Mesenteric fat pad (tissue), 1 donor: ENCODE measurements at places on chromosomes 3 and 15.
A peak's percentile ranks its signal among the peaks of the same experiment; 100 is the strongest.

DNA sequence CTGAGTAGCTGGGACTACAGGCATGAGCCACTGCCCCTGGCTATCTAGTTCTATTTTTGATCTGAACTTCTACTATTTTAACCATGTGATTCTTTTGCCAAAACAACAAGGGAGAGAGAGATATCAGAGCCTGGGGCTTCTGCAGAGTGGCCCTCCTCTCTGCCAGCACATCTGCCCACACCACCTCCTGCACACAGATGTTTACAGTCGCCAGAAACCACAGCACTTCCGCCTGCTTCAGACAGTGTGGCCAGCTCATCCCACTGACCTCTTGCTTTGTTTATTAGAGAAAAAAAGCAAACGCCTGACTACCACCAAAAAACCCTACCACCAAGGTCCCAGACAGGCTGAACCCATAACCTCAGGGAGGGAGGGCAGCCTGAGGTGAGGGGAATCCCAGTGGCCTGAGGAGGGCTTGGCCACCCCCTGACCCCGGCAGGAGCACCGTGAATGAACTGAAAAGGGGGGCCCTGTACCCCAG is 85.9 kb upstream of the ABHD2 start:
- no peak for DNase-seq

- DNase-seq: no peak
Measured at GRCh38 chr3:134419214-134419959, 45.1 kb upstream of the AMOTL2 start.

DNA sequence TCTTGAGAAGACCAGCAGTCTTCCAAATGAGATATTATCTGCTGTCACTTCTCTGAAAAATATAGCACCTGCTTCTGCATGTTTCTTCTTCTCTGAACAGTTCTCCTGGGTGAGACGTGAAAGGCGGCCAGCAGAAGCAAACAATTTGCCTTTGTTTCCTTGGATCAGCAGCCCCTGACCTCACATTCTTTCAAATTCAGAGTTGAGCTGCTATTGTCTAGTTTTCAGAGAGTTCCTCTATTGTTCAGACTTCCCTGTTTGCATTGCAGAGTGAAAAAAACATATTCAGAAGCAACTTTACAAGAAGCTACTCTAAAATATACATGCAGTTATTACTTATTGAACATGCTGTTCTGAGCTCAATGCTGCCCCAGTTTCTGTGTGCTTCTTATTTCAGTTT is 653.6 kb downstream of the NAALADL2 start:
- no peak for DNase-seq

DNA sequence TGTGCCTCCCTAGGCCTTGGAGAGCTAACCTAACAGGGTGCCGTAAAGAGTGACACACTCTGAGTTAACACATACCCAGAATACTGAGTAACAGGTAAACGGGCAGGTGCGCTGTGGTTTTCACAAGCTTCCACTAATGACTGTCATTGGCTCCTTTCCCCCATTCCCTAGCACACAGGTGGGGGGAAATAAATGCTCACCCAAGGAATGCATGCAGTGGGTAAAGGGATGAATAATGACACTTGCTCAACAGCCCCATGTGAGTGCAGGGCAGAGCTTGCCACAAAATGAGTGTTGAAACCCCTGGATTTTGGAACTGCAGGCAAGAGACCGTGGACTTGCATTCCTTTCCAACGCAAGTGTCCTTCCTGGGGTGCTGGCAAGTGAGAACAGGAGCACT is 57.6 kb downstream of the ADAMTS17 start:
- peak; percentile 30 for DNase-seq

GRCh38 chr3:60798456-60798855 is 452.8 kb downstream of the FHIT start:
- no peak for DNase-seq

DNA sequence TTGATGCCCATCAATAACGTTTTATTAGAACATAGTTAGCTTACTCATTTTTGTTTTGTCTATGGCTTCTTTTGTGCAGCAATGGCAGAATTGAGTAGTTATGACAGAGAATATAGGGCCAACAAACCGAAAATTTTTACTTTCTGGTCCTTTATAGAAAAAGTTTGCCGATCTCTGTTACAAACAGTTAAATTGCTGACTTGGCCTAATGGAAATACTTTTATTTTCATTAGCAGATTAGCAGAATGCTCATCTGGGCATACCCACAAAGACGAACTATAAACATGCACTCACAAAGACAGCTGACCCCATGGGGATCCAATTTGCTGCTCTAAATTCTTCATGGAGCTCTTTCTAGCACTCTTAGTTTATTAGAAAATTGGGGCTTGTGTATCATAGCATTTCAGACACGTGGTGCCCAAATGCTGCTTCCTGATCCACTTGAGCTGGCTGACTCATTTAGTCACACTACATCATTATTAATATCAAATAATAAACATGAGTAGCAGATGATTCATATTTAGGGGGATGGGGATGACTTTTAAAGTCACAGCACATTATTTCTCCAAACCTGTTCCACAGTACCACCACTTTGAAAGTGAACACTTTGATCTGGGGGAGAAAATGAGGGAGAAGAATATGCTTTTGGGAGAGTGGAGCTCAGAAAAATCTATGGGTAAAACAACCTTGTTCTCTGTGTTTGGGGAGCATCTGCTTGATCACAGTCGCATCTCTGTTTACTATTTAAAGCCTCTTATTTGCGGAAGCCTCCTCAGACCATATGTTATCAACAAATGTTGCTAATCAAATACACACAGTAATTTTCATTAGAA is 228.1 kb upstream of the FEZF2 start:
- no peak for DNase-seq

GRCh38 chr3:100732435-100732834 is 23.1 kb downstream of the TFG start:
- DNase-seq: no peak

DNA sequence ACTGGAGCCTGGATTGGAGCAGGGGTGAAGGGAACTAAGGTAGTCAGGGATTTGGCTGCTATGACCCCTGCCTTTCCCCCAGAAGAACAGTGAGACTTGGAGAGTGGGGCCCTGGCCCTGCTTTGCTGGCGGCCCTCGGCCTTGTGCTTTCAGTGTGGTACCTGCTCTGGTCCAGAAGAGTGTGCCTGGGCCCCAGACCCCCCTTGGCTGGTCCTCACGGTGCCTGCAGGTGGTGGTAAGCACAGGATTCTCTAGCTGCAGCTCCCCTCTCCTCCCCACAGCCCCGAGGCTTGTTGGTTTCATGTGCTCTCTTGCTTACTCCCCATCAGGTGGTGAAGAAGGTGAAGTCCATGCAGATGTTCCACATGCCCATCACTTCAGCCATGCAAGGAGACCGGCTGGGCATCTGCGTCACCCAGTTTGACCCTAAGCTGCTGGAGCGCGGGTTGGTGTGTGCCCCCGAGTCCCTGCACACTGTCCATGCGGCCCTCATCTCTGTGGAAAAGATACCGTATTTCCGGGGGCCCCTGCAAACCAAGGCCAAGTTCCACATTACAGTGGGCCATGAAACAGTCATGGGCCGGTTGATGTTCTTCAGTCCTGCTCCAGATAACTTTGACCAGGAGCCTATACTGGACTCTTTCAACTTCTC is 125.7 kb downstream of the DNAJB8 start:
- no peak for DNase-seq

DNA sequence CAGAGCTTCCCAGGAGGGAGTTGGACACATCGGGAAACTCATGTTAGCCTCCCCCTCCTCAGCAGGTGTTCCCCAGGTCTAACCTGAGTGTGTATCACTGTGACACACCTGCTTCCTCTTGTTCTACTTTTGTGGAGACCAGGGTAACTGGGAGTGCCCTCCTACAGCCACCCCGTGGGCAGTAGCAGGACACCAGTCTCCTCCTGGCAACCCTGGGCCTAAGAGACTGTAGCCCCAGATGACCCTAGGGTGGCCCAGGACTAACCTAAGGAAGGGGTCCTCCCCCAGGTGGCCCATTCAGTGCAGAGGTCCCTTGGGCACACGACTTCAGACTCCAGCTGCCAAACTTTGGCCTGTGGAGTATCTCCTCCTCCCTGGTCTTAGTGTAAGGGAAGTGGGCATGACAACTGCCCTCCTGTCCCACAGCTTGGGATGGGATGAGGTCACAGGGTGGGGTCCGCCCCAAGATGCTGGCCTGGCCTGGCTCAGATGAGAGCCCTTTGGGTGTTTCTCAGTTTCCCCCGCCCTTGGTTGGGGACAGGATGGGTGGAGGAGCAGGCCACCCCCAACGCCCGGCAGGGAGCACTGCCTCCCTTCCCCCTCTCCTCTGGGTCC is 4.8 kb downstream of the CSK start:
- DNase-seq: no peak

- no peak for DNase-seq
Measured at GRCh38 chr3:72591522-72592421, 256.5 kb downstream of the SHQ1 start.

- peak; percentile 59 for DNase-seq
Measured at GRCh38 chr3:13769422-13769821, 110.4 kb downstream of the WNT7A start.

DNA sequence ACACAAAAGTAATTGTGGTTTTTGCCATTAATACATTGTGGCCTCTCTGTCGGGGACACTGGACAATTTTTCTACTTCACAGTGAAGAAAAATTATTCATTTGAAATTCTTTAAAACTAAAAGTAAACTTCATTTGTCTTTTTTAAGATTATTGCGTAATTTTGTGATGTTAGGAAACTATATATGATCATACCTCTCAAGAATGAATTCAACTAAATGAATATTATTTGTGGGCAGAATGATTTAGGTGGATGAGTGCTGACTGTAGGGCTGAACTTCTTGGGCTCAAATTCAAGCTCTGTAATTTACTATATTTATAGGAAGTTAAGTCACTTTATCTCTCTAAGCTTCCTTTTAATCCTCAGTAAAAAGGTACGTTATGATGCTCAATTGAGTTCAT is 441.2 kb downstream of the ROBO1 start:
- DNase-seq: no peak

DNA sequence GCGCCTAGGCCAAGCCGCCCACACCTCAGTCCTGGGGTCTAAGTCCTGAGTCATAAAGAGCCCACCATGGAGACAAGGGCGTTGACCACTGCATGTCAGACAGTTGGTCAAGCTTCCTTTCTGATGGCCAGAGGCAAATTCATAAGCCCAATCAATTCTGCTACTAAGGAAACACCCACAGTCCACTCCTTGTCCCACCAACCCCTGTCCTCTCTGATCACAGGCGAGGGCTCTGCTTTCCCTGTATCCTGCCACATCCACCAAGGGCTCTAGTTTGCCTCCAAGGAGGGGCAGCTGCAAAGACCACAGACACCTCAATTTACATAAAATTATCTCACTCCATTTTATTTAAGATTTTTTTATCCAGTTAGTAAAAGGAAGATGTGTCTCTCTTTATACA is 25.3 kb downstream of the CHAC1 start:
- DNase-seq: no peak

- no peak for DNase-seq
Measured at GRCh38 chr3:64426551-64426950, 201.3 kb upstream of the PRICKLE2 start.

DNA sequence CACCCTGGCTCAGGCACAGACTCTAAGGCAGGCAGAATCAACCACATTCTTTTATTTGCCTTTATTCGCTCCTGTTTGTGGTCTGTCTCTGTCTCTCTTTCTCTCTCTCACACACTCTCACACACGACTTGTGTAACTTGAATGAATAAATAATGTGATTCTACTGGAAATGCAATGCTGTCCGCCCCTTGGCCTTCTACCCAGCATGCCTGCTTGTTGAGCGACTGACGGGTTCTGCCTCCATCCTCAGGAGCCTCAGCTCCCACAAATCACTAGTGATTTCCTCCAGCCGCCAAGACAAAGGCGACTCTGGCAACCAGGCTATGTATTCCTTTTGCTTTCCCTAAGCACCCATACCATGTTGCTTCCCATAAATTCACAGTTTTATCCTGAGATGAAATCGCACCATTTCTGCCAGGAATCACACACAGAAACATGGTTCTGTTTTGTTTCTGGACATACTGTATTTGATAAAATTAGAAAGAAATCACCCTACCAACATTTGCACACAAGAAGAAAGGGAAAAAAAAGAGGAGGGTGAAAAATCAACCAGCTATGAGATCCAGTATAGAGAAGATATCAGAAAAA is 460.8 kb downstream of the MAGI1 start:
- no peak for DNase-seq

DNA sequence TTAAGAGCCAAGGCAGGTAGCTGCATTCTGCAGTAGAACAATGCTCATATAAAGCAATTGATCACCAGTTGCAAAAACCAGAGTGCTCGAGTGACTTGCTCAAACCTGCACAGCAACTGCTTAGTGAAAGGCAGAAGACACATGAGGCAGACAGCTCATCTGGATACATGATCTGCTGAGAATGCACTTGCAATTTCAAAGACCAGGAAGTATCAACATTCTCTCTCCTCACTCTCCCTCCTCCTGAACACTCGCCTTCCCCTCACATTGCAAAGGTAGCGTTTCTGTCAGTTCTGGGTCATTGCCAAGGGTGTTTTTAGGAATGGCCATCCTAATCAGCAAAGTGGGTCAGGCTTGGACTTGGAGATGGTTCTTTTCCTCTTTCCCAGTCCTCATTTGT is 61.0 kb downstream of the BFSP2 start:
- no peak for DNase-seq

GRCh38 chr3:197567904-197568681 is 12.3 kb upstream of the BDH1 start:
- DNase-seq: no peak

GRCh38 chr15:57772223-57772957 is 65.9 kb downstream of the POLR2M start:
- DNase-seq: no peak

GRCh38 chr3:22269831-22270230 is 518.8 kb upstream of the ZNF385D start:
- DNase-seq: no peak

DNA sequence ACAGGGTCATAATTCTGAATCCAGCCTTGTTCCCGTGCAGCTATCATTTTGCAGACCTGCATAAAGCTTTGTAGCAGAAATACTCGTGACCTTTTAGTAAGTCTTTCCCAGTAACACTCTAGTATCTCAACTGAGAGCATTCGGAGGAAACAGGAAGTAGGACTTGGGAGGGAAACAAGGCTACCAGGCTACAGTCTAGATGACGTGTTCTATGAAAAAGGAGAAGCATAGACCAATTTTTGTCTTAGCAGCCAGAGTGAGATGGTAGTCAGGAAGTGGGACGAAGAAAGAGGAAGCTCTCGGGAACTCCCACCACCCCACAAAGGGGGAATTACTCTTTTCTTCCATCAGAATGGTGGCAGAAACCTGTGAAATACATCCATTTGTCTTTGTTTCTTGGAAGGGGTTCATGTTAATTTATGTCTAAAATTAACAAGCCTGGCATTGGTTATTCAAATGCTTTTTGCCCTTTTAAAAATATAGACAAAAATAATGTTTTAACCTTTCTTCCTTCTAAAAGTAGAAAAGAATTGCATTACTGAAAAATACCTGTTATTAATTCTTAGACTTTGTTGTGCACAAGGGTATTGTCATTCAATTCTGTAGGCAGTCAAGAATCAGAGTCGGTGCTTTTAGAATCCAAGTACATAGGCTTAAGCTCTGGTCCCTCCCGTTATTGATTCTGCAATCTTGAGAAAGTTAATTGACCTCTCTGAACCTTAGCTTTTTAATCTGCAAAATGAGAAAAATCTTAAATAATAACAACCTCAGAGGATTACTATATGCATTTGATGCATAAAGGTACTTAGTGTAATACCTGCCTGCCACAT is 1.6 kb upstream of the SUCNR1 start:
- DNase-seq: no peak
